ENCODE measurements at places on chromosomes 4 and X.

GRCh38 chrX:65196758-65197360, 220.6 kb upstream of the ZC4H2 start:
- DNase-seq: no peak

- no peak for DNase-seq
These were observed 211.7 kb downstream of the COX18 start for GRCh38 chr4:72857787-72858186.

GRCh38 chrX:34350561-34351335, 218.6 kb upstream of the FAM47A start:
- no peak for DNase-seq

GRCh38 chr4:94358101-94358500, 15.5 kb upstream of the HPGDS start:
- no peak for DNase-seq

DNA sequence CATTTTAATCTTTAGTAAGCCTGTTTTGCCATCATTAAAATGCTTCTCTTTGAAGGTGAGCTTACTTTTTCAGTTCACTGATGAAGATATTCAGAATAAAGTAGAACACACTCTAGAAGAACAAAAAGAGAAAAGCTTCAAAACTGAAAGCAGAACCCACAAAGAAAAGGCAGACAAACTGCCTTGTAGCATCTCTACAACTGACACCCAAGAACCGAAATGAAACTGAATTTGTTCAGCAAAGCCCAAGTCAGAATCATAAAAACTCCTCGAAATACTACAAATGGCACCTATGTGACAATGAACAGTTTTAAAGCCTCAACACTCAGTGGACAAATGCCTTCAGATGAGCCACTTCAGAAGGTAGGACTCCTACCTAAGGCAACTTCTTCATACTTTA, 83.6 kb downstream of the MAML3 start:
- no peak for DNase-seq

GRCh38 chrX:107154787-107155620, 36.4 kb upstream of the RBM41 start:
- DNase-seq: peak; percentile 48

- no peak for DNase-seq
These were observed 290.3 kb upstream of the LDB2 start for GRCh38 chr4:17188547-17189400.
